ENCODE measurements at places on chromosomes 1 and 21.

GRCh38 chr1:237877631-237878030 is 13.1 kb downstream of the ZP4 start:
- no peak for DNase-seq

DNA sequence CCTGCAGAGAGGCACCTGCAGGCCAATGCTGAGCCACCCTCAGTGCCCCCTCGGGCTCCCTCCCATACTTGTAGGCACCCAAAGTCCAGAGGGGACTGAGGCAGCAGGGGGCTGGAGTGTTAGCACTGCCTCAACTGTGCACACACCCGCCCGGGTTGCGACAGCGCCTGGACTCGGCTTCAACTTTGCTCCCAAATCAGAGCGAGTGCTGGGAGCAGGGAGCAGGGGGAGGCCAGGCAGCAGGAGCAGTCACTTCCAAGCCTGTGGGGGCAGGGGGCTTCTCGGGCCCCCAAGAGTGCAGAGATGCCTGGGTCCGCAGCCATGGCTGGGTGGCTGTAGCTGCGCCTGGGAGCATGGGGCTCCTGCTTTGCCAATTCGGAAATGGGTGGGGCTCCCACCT is 79.5 kb downstream of the DISP1 start:
- no peak for DNase-seq

GRCh38 chr1:100757946-100758345 is 38.4 kb downstream of the VCAM1 start:
- DNase-seq, result no peak

DNA sequence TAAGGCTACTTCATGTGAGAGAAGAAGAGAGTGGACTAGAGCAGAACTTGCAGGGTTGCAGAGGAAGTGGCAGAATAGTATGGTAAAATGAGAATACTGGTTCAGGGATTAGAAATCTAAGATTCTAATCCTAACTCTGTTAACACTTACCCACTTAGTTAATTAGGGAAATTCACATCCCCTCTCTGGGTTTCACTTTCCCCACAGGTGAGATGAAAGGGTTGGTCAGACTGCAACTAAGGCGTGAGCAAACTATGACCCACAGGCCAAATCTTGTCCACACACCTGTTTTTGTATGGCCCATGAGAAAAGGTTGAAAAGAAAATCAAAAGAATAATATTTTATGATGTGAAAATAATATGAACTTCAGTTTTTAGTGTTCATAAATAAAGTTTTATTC is 117.5 kb downstream of the MACF1 start:
- DNase-seq, result peak; percentile 39

DNA sequence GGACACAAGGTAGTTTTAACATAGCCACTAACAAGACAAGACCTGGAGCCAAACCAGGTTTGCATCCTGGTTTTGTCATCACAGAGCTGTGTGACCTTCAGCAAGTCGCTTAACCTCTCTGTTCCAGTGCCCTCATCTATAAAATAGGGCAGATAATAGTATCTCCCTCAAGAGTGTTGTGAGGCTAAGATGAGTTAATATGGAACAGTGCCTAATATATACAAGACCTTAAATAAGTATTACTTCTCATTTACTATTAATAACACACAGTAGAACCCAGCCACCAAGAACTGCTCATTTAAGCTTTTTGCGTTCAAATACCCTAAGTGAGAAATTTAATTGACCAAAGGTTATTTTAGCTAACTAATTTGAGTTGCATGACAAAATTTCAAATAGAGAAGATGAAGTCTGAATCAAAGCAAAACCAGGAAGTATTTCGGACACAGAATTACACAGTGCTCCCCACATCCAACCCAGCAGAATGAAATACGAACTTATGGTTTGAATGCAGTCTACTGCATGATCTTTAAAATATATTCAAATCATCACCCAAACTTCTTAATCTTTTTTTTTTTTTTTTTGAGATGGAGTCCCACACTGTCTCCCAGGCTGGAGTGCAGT is 123.9 kb upstream of the KRTAP19-8 start:
- DNase-seq, result no peak

- no peak for DNase-seq
Observed at GRCh38 chr1:99264201-99265021, at the start of gene PLPPR4. TSS of gene PLPPR4 (plus strand) at chr1:99264492. CDS start at chr1:99264594, 102 bp downstream.

GRCh38 chr21:45572783-45573451 is 30.7 kb upstream of the SLC19A1 start:
- DNase-seq, result no peak

- DNase-seq, result peak; percentile 99
Observed at GRCh38 chr1:154784924-154785531, 85.1 kb downstream of the KCNN3 start.

- no peak for DNase-seq
Observed at GRCh38 chr1:151584278-151584677, 27.6 kb upstream of the SNX27 start.

GRCh38 chr1:160607672-160608032 is 28.4 kb upstream of the CD84 start:
- no peak for DNase-seq

- DNase-seq, result no peak
Observed at GRCh38 chr1:30511106-30511505, 212.3 kb downstream of the MATN1 start.

GRCh38 chr1:53636621-53637171 is 102.3 kb downstream of the GLIS1 start:
- DNase-seq, result no peak

DNA sequence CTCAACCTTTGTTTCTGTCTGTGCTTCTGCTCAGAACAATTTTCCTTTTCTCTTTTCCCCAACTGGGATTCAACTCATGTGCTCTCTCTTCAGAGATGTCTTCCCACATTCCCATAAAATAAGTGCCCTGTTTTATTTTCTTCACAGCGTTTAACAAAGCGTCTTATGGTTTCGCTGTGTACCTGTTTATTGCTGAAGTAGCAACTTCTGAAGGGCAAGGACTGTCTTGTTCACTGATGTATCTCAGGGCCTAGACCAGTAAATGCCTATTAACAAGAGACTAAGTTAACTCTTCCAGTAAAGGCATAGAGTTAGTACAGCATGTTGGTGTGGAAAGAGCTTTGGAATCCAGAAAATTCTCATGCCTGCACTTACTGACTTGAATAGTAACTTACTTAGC is 42.9 kb upstream of the MPZL1 start:
- DNase-seq, result no peak

All from MM.1S (cell line).